ENCODE measurements at places on chromosomes 7 and 10. TPM values are rescaled to one million over a fixed set of nuclear protein-coding genes. Genes with fewer than 3 reads are reported as not detected.

The CNPY1 gene
- not detected for total RNA-seq

The CLEC5A gene
- not detected for total RNA-seq

The CDK6 gene
- total RNA-seq, result 10.5 TPM

The TMEM225B gene
- total RNA-seq, result 1.3 TPM

The GCK gene
- total RNA-seq, result not detected

The SNCG gene
- not detected for total RNA-seq

The PTF1A gene
- total RNA-seq, result not detected

The BHLHA15 gene
- 0.64 TPM for total RNA-seq

The GHRHR gene
- not detected for total RNA-seq

The SH3PXD2A gene
- 54.9 TPM for total RNA-seq

The STOX1 gene
- total RNA-seq, result 2.4 TPM

The XRCC2 gene
- 28.5 TPM for total RNA-seq

The KRIT1 gene
- 45.7 TPM for total RNA-seq

The SPAM1 gene
- not detected for total RNA-seq

The TMEM106B gene
- total RNA-seq, result 34.5 TPM

The NPFFR1 gene
- total RNA-seq, result 0.02 TPM

The LRIT1 gene
- total RNA-seq, result not detected

The ZNF777 gene
- total RNA-seq, result 19.6 TPM

The GSDME gene
- 3.0 TPM for total RNA-seq

The GNG11 gene
- 14.3 TPM for total RNA-seq

The DNAH11 gene
- 0.54 TPM for total RNA-seq

The CYP3A5 gene
- total RNA-seq, result 9.9 TPM

The PAPOLB gene
- total RNA-seq, result 0.17 TPM

The NRG3 gene
- not detected for total RNA-seq

The OPN1SW gene
- total RNA-seq, result not detected

The ADIRF gene
- total RNA-seq, result not detected

The DYNC1I1 gene
- 3.6 TPM for total RNA-seq

The CRHR2 gene
- not detected for total RNA-seq

The EMX2 gene
- total RNA-seq, result not detected

The MACROH2A2 gene
- total RNA-seq, result 326 TPM

The COL17A1 gene
- not detected for total RNA-seq

The PLCE1 gene
- 0.26 TPM for total RNA-seq

The ZNF467 gene
- total RNA-seq, result 7.5 TPM

The HOXA10 gene
- total RNA-seq, result not detected

The CALD1 gene
- total RNA-seq, result 47.9 TPM

The NIPSNAP2 gene
- total RNA-seq, result 93.7 TPM

The GBF1 gene
- total RNA-seq, result 50.0 TPM

The SCIN gene
- total RNA-seq, result 0.09 TPM

The FAM221A gene
- total RNA-seq, result 12.0 TPM

The GIMAP7 gene
- total RNA-seq, result not detected

The GPC2 gene
- 23.3 TPM for total RNA-seq

The LRRN3 gene
- total RNA-seq, result not detected

The C10orf53 gene
- total RNA-seq, result not detected

The UNCX gene
- total RNA-seq, result 1.9 TPM

The TMEM196 gene
- not detected for total RNA-seq

The TFPI2 gene
- total RNA-seq, result 7.8 TPM

The LIPN gene
- total RNA-seq, result not detected

The EBF3 gene
- 56.2 TPM for total RNA-seq

The AGBL3 gene
- 2.4 TPM for total RNA-seq

The DMBT1 gene
- not detected for total RNA-seq

The ZKSCAN5 gene
- total RNA-seq, result 13.3 TPM

The ADRB1 gene
- total RNA-seq, result 81.6 TPM

The IFIT5 gene
- total RNA-seq, result 15.8 TPM

The SLIT1 gene
- 0.66 TPM for total RNA-seq

The SEMA3C gene
- 12.4 TPM for total RNA-seq

The CALHM3 gene
- total RNA-seq, result not detected

The MRLN gene
- not detected for total RNA-seq

The TAX1BP1 gene
- 54.0 TPM for total RNA-seq

Measured in A673 (cell line).